ENCODE measurements at places on chromosomes 7 and 10.

- DNase-seq: no peak
Measured at GRCh38 chr7:74373536-74373935, 80.2 kb upstream of the GTF2IRD1 start.

DNA sequence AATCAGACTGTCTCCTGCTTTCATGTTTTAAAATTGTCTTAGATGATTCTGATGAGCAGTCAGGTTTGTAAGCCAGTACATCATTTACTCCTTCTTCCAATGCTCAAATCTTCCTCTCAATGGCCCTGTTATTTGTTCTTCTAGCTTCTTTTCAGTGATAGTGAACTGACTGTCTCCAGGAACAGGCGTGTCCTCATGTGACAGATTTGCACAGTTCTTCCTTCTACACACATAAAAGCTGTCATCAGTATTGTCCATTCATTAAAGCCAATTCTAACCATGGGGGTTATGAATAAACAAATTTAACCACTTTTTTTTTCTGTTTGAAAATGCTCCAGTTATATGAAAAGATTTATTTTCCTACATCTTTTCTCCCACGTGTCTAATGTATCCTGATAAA lies 308.7 kb upstream of the SORCS1 start:
- no peak for DNase-seq

DNA sequence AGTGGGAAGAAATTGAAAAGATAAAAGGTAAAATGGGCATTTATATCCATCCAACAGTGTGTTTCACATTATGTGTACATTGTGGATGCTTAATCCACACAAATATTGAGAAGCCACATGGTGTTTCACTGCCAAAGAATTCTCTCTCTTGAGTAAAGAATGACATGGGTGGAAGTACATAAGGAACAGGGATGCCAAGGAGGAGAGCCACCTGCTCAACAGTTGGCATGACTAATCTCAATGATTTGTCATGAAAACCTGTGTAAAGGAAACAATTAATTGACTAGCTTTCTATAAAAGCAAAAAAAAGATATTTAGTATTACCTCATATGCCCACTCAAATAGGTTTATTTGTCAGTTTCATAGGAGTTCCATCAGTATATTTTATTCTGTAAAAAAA lies 43.1 kb downstream of the MAGI2 start:
- no peak for DNase-seq

DNA sequence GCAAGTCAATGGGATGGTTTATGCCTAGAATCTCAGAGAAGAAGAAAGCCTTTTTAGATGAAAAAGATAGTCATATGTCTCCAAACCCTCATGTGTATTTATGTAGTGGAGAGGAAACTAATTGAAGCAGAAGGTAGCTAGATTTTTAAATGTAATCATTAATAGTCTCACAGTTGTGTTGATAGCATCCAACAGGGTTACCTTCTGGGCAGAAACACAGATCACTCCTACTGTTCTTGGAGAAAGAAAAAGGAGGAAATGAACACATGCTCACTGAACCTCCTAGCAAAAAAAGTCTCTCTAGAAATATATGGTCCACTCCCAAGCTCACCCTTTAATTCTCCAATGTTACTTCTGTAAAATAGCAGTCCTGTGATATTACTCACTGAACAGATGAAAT lies 777.2 kb upstream of the C7orf33 start:
- no peak for DNase-seq

DNA sequence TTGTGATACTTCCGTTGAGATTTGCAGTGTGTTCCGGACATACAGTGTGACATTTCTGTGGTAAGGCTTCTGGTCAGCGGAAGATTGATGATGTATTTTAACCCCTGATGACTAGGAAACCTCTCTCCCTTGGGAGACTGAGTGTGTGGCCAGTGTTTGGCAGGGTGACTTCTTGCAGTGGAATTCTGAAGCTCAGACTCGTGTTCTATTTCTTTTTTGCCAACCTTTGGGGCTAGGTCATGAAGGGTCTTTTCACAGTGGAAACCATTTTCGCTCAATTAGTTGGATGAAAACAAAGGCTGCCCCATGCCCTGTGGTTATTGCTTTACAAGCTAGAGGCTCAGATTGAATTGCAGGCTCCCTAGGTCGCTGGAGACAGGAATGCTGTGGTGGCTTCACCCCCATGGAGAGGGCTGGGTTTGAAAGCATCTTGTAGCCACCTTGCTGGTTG lies 288.9 kb downstream of the BBS9 start:
- DNase-seq: no peak

- no peak for DNase-seq
Measured at GRCh38 chr7:50805447-50806125, 22.9 kb upstream of the GRB10 start.

- no peak for DNase-seq
Measured at GRCh38 chr7:6299774-6300173, 27.4 kb upstream of the CYTH3 start.

DNA sequence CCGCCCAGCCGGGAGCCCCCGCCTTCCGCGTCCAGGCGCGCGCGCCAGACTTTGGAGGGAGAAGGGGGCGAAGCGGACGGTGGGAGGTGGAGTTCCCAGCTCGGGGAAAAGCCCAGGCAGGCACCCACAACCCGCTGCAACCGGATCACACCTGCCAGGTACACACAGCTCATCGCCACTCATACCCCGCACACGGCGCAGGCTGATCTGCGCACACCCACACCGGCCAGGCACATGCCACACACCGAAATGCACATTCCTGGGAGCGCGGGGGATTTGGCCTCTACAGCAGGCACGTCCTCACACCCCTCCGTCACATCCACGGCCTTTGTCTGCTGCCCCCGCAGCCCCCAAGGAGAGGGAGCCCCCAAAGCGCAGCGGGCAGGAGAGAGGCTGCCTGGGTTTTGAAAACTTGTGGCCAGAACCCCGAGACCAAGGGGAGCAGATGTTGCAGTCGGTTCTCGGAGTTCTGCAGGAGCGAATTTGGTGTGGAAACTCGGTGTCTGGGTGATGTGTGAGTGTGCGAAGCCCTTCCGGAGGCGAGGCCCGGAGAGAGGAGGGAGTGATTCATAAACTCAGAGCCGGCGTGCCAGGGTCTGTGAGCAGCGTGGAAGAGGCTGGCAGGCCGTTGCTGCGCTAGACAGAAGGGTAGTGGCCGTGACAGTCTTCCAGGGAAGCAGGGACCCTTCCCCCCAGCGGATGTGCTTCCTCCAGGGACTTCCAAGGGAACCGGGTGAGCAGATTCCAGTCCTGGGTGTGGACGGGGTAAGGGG lies 734 bp downstream of the CHST3 start:
- DNase-seq: peak; percentile 65

DNA sequence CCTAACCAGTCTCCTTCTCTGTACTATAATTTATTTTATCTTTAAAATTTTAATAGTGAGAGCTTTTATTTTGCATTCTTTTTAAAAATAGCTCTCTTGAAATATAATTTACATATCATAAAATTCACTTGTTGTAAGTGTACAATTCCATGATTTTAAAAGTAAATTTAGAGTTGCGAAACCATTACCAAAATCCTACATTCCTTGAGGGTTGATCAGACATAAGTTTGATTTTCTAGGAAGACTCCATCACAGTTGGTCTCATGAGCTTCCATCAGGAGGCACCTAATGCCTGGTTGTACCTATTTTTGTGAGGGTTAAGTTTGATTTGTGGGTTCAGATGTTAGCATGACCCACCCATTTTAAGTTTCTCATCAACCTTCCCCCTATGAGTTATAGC lies 108.1 kb downstream of the BMPER start:
- no peak for DNase-seq

- no peak for DNase-seq
Measured at GRCh38 chr10:42998481-42999384, 78.1 kb upstream of the RET start.

DNA sequence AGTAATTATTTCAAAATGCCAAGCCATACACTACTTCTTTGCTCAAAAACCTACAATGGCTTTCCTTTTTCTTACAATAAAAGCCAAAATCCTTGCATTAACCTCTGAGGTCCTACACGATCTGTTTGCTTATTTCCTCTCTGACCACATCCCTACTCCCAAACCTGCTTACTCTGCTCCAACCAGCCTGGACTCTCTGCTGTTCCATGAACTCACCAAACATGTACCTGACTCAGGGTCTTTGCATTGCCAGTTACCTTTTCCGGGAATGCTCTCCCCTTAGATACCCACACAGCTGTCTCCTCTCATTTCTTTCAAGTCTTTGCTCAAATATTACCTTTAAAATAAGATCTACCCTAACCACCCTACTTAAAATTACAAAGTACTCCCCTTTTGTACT lies 2.3 kb downstream of the ABCB4 start:
- DNase-seq: no peak

GRCh38 chr10:74963549-74963948 lies 137.1 kb downstream of the KAT6B start:
- no peak for DNase-seq

DNA sequence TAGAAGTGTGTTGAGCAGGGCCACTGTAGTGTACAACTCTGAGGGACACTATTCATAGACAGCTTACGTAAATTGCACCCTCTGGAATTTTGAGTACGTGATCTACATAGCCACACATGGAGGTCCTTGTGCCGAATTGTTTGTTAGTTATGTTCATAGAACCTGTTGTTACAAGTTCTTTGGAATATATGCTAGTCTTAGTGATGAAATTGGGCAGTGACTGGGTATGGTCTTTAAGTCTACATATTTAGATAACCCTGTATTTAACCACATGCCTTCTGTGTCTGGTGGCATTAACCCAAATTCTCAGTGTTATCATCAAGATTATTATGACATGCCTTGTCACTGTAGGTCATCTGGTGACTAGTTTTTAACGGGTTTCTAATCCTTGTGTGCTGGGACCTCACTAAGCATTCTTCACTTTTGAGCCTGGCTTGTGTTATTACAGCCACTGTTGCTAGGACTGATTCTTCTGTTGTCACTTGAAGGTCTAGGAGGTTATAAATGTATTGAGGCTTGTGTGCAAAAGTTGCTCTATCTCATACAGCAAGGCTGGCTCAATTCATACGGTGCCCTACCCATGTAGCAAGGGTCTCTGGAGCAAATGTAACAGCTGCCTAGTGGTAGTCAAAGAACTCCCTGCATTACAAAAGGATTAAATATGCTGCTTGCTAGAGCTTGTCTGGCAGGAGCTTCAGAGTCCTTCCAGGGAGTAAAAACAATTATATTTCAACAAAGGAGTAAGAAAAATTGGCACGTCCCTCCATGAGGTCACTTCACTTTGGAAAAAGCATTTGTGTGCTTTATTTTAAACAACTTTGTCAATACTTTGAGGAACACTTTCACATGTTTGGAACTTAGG lies 65.4 kb downstream of the CDK14 start:
- no peak for DNase-seq

- DNase-seq: no peak
Measured at GRCh38 chr7:87300756-87301155, 44.7 kb upstream of the CROT start.

GRCh38 chr7:46934198-46934825 lies 647.6 kb downstream of the TNS3 start:
- DNase-seq: no peak

DNA sequence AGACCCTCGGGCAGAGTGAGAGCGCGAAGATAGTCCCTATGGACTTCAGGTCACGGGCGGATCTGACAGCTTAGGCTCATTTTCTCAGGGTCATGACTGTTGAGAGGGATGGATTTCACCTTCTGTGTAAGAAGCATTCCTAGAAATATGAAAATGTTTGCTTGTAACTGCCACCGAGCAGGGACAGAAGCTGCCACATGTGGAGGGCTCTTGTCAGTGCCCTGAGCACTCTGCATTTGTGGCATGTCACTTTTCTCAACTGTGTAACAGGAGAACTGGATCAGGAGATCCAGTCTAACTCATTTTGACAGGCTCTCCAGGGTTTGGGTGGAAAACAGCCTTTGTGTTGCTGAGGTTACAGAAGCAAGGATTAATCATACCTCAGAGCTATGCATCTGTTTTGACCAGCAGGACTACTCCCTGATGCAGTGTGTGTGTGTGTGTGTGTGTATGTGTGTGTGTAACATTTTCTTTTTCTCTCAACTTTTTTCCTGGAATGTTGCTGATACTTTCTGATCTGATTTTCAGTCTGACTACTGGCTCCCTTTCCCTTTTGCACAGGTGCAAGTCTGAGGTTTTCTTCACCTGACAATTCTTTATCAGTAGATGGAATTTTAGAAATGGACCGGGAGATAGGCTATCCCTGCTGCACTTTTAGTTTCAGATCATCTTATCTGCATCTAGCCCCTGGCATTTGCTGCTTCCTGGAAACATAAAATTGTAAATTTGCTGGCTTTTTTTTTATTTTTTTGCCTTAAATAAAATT lies 183.3 kb downstream of the STK31 start:
- DNase-seq: no peak

- no peak for DNase-seq
Measured at GRCh38 chr7:30583181-30583580, 11.5 kb upstream of the GARS1 start.

DNA sequence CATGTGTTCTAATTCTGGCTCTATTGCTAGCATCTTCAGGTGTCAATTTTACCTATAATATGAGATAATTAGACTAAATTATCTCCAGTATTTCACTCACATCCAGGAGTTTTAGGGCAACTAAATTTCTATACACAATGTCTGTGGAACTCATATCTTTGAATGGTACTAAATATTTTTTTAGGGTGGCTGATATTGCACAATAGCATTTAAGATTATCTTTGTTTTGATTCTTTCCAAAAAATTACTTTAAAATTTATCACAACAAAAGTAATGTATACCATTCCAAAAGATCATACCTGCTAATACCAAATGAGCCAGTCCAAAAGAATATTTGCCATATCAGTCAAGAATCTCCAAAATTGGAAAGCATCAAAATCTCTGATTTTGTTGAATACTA lies 285.5 kb downstream of the SEMA3D start:
- no peak for DNase-seq

DNA sequence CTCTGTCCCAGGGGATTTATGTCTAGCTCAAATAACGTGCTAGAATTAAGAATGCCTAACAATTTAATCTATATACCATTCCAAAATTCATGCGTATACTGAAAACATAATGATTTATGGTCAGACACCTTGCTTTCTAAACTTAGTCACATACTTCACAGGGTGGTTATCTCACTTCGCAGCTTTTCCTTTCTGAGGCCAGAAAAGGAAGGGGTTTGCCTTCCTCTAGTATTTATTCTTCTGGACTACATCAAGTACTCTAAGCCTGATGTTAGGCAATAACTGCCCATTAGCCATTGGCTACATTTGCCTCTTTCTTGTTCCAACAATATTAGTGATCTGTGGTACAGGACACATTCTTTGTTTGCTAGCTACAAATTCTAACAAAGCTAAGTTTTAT lies 72.6 kb upstream of the FHIP2A start:
- DNase-seq: no peak

DNA sequence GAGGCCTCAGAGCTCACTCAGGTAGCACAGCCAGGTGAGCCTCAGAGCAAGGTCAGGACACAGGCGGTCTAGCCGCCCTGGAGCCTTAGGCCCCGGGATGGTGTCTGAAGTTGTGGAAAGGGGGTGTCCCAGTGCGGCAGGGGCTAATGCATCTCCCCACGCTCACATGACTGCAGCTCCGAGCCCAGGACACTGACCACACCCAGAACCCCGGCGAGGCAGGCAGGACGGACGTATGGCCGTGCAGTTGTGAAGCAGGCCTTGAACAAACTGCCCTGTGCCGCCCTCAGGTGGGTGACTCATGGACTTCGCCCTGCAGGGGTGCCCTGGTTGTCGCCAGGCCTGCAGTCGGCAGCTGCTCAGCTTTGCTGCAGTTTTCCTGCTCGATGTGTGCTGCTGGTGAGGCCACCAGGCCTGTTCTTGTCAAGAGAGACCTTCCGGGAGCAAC lies 5.0 kb upstream of the PRKAR1B start:
- peak; percentile 44 for DNase-seq

Data from activated naive CD4-positive, alpha-beta T cell treated with anti-CD3 and anti-CD28 coated beads, Interleukin-2, amount 50 U/mL, for 16 hours (primary cell).